Epithelial cell of esophagus (primary cell): ENCODE measurements at places on chromosomes 4 and X.

DNA sequence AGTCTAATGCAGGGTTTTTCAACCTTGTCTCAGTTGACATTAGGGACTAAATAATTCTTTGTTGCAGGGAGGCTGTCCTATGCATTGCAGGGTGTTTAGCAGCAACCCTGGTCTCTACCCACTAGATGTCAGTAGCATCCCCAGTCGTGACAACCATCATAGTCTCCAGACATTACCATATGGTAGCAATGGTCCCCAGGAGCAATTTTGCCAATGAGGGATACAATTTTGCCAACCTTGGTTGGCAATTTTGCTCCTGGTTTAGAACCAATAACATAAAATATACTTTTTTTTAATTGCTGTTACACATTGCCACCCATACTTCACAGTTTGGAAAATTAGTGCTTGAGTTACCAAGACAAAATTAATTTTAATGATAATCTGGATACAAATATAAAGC is 6.0 kb downstream of the EREG start:
- peak; percentile 77 for DNase-seq

- DNase-seq = no peak
Observed at GRCh38 chr4:7674706-7675105, 240.0 kb upstream of the PSAPL1 start.

- DNase-seq = peak; percentile 72
Observed at GRCh38 chrX:3271834-3272186, 74.6 kb downstream of the MXRA5 start.

GRCh38 chrX:39922926-39923325 is 174.8 kb downstream of the BCOR start:
- no peak for DNase-seq

GRCh38 chrX:135345107-135345589 is 35.9 kb downstream of the ETDC start:
- peak; percentile 1 for DNase-seq

DNA sequence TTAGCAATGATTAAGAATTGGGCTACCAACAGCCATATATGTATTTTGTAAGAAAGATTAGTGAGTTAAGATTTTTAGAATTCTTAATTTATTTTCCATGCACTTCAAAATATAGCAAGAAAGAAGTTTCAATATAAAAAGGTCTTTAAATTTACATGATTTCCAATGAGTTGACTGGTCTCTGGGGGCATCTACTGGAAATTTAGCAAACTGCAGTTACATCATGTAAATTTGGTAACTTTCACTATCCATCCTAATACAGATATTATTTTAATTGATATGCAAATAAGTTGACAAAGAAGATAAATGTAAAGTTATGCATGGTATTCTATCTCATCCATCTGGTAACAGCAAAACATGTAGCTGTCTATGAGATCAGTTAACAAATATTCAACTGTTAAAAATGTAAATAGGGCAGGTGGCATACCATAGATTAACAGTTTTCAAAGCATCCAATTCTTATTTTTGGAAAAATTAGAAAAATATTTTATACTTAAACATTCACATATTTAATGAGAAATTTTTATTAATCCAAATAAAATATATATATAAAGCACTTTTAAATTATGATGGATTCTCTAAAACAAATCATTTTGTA is 29.1 kb downstream of the TTC29 start:
- DNase-seq = peak; percentile 46

- DNase-seq = no peak
Observed at GRCh38 chr4:98848448-98848847, 80.5 kb downstream of the EIF4E start.

DNA sequence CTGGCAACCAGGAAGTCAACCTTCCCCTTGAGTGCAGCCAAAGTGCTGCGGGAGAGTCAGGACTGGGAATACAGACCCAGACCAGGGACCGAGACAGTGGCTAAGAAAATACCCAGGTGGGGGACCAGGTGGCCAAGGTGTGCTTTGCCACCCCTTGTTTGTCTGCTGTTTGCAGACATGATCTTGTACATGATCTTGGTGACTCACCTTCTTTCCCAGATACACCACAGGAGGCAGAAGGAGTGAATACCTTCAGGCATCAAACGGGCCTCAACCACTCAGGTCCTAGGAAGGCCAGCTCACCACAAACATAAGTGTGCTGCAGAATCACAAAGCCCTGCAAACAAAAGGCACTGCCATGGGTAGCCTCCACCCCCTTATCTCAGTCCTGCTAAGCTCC is 62.0 kb downstream of the CNGA2 start:
- DNase-seq = peak; percentile 21

GRCh38 chrX:101210630-101211029 is 9.0 kb upstream of the DRP2 start:
- DNase-seq = no peak

DNA sequence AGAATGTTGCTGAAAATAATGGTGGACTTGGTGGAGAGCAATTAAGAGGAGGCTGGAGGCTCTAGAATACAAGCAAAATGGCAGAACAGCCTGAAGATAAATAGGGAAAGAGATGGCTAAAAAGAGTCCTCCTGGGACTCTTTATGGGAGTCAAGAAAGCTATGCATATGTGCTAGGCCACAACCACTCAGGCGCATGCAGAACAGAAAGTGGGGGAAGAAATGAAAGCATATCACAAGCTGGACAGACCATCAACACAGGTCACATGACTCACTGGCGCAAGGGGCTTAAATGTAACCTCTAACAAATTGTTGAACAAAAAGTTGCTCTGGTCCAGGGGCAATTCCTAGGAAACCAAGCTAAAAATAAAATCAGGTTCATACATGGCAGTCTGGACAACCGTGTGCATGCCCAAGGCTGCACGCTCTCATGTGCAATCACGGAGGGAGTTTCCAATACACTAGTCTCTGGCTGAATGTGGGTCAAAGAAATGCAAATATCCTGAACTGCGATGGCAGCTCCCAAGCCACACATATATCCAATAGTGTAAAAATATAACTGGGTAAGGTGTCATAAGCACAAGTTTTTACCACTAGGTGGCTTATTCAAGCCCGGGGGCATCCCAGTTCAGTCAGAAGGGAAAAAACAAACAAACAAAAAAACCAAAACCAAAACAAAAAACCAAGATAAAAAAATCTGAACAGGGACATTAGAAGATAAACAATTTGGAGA is 45.4 kb downstream of the ZNF711 start:
- no peak for DNase-seq

DNA sequence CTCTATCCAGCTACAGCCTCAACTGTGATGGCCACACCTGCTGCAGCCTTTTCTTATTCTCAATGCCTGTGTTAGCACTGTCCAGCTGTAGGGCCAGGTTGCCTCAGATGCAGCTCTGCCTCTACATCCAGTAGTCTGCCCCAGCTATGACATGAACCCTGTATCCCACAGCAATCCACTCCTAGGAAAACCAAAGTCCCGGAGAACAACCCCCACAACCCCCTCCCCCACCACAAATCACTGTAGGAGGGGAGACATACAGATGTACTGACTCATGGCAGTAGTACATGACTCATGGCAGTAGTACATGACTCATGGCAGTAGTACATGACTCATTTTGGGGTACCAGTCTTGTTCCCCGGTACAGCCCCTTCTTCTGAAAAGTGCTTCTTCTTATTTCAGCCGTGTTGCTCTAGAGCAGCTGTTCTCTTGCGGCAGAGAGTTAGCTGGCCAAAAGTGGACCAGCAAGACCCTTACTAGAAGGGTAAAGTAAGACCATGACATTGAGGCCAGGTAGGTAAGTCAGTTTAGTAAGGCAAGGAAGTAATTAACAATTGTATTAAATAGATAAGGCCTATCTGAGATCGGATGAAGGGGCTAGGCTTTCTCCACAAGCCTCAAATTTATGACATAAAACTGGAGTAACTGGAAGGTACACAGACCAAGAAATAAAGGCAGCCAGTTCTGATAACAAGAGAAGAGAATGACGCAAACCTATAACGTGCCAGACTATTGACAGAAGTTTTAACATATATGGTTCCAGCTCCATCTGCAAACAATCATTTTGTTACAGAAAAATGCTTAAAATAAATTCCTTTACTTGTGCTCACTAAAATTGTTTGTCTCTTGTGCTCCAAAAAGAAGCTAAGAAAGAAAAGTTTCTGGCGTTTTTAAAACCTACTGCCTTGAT is 221.4 kb downstream of the TACR3 start:
- DNase-seq = peak; percentile 49

GRCh38 chr4:52036886-52037530 is 1.1 kb downstream of the SGCB start:
- DNase-seq = no peak

- DNase-seq = no peak
Observed at GRCh38 chrX:19063030-19063429, 59.2 kb downstream of the ADGRG2 start.

DNA sequence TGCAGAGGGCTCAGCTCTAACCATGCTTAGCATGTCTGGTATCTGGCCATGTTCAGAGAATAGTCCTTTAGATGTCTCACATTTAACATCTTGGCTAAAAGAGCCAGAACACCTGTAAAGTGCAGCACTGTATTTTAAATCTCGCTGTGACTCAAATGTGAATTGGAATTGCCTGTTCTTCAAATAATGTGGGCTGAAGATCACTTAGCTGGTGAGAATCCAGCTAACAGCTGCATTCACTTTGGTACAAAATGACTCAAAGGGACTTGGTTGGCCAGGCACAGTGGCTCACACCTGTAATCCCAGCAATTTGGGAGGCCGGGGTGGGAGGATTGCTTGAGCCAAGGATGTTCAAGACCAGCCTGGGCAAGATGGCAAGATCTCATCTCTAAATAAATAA is 63.5 kb upstream of the PLAC8 start:
- no peak for DNase-seq
